Activated CD4-positive, alpha-beta T cell treated with anti-CD3 and anti-CD28 coated beads, Interleukin-2, Interleukin-4, amounts not matched to agents 100 ng/mL and 50 ng/mL, durations not matched to agents 16 hours and 8 hours (primary cell): ENCODE measurements at places on chromosomes 1 and 21.

DNA sequence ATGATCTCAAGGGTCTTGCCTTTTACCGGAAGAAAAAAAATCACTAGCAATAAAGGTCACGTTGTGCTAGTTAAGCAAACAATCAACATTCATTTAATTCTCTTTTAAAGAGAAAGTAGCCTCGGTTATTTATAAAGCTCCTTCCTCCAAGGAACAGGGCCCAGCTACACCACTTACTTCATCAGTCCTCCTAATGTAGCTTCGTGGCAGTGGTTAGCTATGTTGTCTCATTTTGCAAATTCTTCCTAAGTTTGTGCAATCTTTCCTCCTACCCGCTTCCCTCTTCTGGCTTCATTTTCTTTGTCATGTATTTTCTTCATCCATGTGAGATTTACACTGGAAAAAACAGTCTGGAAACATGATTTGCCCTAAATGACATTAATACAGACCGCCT lies 554.2 kb downstream of the NUF2 start:
- DNase-seq = no peak

GRCh38 chr21:46214478-46215340 lies 13.9 kb downstream of the LSS start:
- DNase-seq = no peak

DNA sequence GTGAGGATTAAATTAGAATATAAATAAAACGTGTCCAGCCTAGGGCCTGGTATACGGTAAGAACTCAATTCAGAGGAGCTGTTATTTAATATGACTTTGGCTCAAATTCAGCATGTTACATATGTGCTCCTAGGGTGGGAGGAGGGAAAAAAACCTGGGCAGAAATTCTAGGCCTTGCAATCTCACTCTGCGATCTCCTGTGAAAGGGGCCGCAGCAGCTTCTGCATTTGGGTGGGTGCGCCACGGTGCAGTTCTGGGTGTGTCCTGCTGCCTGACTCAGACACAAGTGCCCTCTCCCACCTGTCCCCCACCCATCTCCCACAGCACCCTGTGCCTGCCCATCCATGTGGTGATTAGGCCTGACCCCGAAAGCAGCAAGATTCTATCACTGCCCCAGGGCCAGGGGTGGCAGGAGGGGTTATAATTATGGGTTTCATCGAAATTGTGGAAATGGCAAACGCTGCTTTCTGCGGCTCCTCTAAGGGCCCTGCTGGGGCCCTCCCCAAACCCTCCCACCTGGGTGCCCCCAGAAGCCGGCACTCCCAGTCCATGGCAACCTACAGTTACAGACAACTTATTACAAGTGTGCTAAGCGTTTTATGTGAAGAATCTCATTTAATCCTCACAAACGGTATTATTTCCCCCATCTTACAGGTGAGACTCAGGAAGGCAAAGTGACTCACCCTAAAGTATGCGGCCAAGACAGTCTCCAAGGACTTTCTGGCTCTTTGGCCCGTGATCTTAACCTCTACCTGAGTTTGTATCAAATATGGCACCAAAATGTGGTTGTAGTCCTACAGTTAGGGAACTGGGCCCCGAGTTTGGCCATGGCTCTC lies 25.5 kb upstream of the GRHL3 start:
- no peak for DNase-seq

DNA sequence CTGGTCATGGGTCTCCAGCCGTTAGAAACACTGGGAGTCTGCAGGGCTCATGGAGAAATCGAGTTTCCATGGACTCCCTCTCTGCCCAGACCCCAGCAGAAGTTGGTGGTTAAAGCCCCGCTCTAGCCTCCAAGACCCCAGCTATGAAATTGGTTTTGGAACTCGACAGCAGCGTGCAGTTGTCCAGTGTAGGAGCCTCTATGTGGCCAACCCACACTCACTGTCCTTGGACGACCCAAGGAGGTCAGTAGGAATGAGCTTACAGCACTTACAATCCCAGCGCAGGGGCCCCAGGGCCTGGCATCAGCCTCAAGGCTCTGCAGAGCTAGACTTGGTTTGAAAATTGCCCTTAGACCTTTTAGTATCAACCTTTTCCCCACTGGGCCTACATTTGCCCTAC lies 3.2 kb upstream of the PRDM16 start:
- DNase-seq = no peak

- DNase-seq = no peak
Observed at GRCh38 chr1:202197653-202198365, 4.2 kb downstream of the LGR6 start.

GRCh38 chr21:44006017-44006619 lies 6.0 kb upstream of the TRAPPC10 start:
- DNase-seq = no peak

DNA sequence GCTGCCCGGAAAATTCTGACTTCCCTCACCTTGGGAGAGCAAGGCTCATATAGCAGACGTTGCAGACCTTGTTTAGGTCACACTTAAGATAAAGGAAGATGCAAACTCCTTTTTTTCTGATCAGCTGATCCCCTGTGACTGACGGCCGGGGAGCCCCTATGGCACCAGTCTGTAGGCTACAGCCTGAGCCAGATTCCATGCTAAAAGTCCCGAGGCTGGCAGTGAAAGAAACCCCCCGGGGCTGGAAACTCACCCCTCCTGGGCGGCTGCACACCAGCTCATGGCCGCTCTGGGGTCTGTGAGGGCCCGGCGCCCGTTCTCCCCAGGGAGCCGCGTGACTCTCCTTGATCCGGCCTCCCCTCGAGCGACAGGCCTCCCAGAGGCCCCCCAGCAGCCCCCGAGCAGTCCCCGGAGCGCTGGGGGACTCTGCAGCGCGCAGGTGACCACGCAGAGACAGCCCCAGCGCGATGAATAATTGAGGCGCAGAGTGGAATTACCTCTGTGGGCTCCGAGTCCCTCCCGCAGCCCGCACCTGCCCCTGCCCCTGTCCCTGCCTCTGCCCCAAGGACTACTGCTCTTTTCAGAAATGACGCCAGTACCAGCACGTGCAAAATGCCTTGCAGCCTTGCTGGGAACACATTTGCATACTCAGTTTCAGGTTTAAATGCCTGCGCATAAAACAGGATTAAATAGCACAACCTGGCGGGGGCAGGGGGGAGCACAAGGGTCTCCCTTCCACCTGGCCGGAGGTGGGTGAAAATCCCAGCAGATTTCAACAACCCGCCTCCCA lies 62.6 kb upstream of the CLDN14 start:
- DNase-seq = peak; percentile 5

GRCh38 chr1:26220199-26220912 lies 13.6 kb upstream of the CEP85 start:
- no peak for DNase-seq

- no peak for DNase-seq
Observed at GRCh38 chr1:165793951-165794350, 25.3 kb upstream of the TMCO1 start.

DNA sequence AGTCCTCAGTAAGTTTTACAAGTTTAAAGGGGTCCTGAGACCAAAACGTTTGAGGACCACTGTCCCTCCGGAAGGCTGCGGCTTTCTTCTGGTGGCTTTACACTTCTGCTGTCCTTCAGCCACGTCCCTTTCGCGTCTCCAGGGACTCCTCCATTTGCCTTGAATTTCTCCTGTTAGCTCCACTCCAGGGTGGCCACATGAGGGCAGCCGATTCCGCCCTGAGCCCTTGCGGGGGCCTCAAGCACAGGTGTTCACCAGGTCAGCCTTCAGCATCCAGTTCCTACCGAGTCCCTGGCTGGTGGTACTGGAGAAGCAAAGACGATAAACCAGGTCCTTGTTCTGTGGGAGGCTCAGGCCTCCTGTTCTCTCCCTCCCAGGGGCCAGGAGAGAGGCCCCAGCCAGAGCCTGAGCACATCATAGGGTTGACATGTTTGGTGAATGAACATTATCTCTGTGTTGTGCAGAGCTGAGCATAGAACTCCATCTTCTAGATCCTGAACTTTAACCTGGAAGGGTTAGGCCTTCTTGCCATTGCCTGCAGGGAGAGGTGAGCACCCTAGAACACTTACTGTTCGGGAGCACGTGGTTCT lies 27.4 kb upstream of the COQ8A start:
- DNase-seq = peak; percentile 50

- DNase-seq = peak; percentile 22
Observed at GRCh38 chr1:117512728-117513321, 93.0 kb upstream of the TENT5C start.

GRCh38 chr1:215878843-215879242 lies 311.7 kb downstream of the KCTD3 start:
- no peak for DNase-seq

DNA sequence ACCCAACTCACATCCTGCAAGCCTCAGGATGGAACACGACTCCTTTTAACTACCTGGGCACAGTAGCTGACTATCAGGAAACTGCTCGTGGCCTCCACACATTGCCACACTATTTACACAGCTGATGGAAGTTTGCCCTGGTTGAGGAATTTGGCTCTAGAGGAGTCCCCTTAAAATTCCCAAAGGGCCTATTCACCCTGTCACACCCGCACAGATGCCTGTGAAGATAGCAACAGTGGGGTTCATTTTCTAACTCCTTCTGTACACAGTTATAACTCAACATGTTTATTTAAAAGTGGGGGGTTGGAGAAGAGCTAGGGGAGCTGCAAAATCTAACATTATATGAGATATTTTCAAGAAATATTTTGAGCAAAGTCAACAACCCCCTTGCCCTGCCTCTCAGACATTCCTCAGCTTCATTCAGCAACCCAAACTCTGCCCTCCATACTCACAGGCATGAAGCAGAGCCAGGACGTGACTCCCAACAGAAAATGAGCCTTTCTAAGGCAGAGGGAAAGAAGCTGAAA lies 35.8 kb upstream of the CCN1 start:
- no peak for DNase-seq

DNA sequence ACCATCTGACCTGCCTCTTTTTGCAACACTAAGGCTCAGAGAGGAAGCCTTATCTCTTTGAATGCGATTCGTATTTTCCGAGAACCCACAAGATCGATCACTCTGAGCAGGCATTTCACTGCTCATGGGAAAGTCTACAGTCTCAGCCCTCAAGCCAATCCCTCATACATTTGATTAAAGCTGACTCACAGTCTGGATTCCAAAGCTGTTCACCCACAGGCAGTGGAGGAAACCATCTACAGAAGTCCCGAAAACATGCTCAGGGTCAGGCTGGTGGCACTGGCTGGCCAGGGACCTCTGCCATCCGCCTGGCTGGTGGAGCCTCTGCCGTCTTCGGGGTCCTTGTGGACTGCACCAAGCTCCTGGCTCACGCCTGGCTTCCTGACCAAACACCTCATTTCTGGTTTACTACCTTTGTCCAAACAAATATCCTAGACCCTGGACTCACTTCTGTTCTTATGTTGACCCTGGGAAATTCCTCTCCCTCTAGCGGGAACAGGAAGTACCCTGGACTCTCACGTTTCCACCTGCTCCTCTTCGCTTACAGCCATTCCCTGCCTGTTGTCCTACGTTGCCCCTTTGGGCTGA lies 650.0 kb downstream of the SMYD3 start:
- no peak for DNase-seq

DNA sequence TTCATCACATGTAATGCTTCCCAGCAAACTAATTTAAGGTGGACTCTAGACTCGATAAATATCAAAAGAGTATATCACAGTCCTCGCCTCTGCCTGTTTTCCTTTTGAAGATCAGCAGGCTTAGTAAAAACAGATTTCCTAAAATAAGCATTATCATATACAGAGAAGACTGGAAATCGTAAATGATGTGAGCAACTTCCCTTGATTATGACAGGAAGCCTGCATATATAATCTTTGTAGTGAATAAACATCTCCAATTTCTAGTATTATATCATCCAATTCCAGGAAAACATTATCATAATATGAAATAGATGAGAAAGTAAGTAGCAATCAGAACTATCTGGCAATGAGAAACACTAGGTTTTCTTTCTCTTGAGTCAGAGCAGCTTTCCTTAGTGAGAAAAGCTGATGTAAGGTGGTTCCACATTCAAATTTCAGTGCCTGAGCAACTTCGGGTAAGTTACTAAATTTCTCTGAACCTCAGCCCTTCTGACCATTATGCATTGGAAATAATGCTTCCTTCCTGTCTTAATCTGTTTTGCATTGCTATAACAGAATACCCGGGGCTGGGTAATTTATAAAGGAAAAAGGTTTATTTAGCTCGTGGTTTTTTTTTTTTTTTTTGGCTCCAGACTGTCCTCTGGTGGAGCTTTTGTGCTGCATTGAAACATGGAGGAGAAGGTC lies 12.6 kb upstream of the POU2F1 start:
- peak; percentile 53 for DNase-seq

DNA sequence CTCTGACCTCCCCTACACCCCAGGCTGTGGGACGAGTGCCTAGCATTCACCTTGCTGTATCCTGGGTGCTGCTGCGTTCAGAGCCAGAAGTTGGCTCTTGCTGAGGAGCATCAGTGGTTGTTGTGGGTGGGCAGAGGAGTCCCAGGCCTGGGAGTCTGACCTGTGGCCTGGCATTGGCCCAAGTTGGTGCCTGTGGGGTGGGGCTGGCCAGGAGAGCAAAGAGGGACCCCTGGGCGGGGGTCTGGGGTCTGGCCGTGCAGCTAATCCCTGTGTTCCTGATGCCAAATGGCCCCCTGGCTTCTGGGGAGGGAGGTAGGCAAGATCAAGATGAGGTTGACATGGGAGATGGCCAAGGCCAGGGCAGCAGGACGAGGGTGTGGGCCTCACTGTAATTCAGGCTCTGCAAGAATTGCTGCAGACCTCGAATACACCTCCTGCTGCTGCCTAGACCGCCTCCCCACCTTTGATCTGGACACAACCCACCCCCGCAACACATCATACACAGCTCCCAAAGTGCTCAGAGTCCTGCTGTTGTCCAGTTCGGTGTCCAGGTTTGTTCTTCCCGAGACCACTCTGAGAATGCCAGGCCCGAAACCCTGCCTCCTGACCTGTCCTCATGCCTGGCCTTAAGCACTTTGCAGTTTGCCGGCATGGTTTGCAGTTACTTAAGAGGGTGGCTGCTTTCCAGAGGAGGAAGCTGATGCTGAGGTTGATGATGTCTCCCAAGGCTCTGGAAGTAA lies 28.7 kb downstream of the CDK18 start:
- DNase-seq = no peak

DNA sequence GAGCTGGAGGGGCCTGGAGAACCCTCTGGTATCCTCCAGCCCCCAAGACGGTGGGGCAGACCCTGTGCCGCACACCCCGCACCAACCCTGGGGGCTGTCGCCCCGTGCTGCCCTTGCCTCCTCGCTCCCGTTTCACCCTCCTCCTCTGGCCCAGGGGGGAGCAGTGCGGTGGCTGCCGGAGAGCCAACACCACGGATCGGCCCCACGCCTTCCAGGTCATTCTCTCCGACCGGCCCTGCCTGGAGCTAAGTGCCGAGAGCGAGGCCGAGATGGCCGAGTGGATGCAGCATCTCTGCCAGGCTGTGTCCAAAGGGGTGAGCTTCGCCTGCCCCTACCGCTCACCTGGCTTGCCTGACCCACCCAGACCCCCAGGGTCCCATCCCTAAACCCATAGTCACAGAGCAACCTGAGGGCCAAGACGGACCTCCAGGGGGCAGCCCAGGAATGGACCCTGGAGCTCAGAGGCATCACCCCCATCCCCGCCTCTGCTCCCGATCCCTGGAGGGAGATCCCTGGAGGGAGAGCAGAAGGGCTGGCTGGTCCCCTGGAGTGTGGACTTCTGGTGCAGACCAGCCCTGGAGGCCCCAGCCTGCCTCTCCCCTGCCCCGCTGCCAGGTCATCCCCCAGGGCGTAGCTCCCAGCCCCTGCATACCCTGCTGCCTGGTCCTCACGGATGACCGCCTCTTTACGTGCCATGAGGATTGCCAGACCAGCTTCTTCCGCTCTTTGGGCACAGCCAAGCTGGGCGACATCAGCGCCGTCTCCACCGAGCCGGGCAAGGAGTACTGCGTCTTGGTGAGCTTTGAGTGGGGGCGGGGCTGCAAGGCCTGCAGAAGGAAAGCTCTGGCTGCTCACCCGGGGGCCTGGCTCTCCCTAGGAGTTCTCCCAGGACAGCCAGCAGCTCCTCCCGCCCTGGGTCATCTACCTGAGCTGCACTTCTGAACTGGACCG lies 4.0 kb upstream of the SLC25A34 start:
- DNase-seq = no peak

- no peak for DNase-seq
Observed at GRCh38 chr1:33712186-33712585, 151.7 kb upstream of the HMGB4 start.
